Lung (tissue), 17 donors: ENCODE measurements at places on chromosomes 5 and 9.
A peak's percentile ranks its signal among the peaks of the same experiment; 100 is the strongest.

- peaks cover 13% of the 10 kb centered on the region for H3K36me3 ChIP-seq
- peak; percentile 11 for DNase-seq
- peak overlapping the region; percentile 85 for H3K4me3 ChIP-seq
- no peaks in the 10 kb centered on the region for H3K4me1 ChIP-seq
These were observed 683 bp downstream of the CLPTM1L start for GRCh38 chr5:1343931-1344901.

- H3K27me3 ChIP-seq = no peaks in the 10 kb centered on the region
- no peaks in the 10 kb centered on the region for H3K4me1 ChIP-seq
- no peak overlapping the region for H3K4me3 ChIP-seq
- no peak overlapping the region for H3K27ac ChIP-seq
- no peak for DNase-seq
- H3K36me3 ChIP-seq = no peaks in the 10 kb centered on the region
These were observed 629.0 kb upstream of the PTPRD start for GRCh38 chr9:11241779-11242178.

DNA sequence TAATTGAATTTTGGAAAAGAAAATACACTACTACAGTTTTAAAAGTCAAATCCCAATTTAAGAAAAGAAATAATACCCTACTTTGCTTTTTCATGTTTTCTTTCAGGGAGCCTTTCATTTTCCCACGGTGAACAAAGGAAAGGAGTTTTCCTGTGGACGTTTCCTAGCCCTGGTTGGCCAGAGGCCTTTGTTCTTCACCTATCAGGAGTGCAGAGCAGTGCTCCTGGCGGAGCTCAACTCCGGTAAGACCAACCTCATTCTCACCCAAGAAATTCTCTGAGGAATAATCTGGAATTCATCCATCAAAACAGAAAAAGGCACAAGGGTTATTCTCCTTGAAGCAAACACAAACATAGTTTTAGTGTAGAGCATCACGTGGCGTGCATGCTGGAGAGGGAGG lies 248.9 kb downstream of the ADGRV1 start:
- DNase-seq = no peak
- no peak overlapping the region for H3K27ac ChIP-seq
- no peaks in the 10 kb centered on the region for H3K4me1 ChIP-seq
- no peaks in the 10 kb centered on the region for H3K27me3 ChIP-seq

- no peaks in the 10 kb centered on the region for H3K36me3 ChIP-seq
- H3K27ac ChIP-seq = no peak overlapping the region
- DNase-seq = no peak
- H3K4me1 ChIP-seq = no peaks in the 10 kb centered on the region
- no peaks in the 10 kb centered on the region for H3K27me3 ChIP-seq
These were observed 200.4 kb upstream of the SLC24A2 start for GRCh38 chr9:19989213-19989612.

DNA sequence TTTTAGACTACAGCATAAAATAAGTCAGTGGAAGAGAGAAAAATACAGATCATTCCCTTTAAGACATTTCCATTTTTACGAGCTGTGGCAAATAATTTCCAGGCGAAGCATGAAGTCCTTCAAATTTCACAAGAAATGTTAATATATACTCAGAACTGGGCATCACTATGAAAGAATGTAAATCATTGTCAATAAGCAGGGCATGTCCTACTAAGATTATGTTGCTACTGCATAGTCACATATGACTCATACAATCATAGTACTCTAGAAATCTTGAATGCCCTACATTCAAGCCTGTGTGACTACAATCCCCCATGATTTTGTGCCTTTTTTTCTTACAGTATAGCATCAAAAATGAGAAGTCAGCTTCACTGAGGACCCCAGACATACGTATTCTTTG lies 485.2 kb upstream of the FTMT start:
- no peak overlapping the region for H3K4me3 ChIP-seq
- no peaks in the 10 kb centered on the region for H3K36me3 ChIP-seq
- no peaks in the 10 kb centered on the region for H3K27me3 ChIP-seq
- no peak overlapping the region for H3K27ac ChIP-seq
- H3K4me1 ChIP-seq = no peaks in the 10 kb centered on the region
- no peak for DNase-seq

GRCh38 chr5:115774684-115775083 lies 41.8 kb downstream of the CDO1 start:
- no peak overlapping the region for H3K4me3 ChIP-seq
- no peaks in the 10 kb centered on the region for H3K36me3 ChIP-seq
- no peak for DNase-seq
- H3K27ac ChIP-seq = no peak overlapping the region
- H3K27me3 ChIP-seq = no peaks in the 10 kb centered on the region
- H3K4me1 ChIP-seq = no peaks in the 10 kb centered on the region

GRCh38 chr9:91163773-91164471 lies 197.8 kb downstream of the AUH start:
- H3K36me3 ChIP-seq = no peaks in the 10 kb centered on the region
- no peaks in the 10 kb centered on the region for H3K4me1 ChIP-seq
- H3K27me3 ChIP-seq = no peaks in the 10 kb centered on the region
- peak overlapping the region; percentile 11 for H3K27ac ChIP-seq
- no peak overlapping the region for H3K4me3 ChIP-seq

GRCh38 chr5:151917904-151918303 lies 6.7 kb downstream of the GLRA1 start:
- no peak for DNase-seq
- H3K4me1 ChIP-seq = no peaks in the 10 kb centered on the region
- no peaks in the 10 kb centered on the region for H3K27me3 ChIP-seq
- H3K27ac ChIP-seq = no peak overlapping the region
- H3K36me3 ChIP-seq = no peaks in the 10 kb centered on the region
- H3K4me3 ChIP-seq = no peak overlapping the region

GRCh38 chr9:138043061-138043410 lies 165.5 kb downstream of the CACNA1B start:
- no peaks in the 10 kb centered on the region for H3K4me1 ChIP-seq
- no peak for DNase-seq
- H3K4me3 ChIP-seq = no peak overlapping the region
- no peaks in the 10 kb centered on the region for H3K27me3 ChIP-seq

GRCh38 chr9:98775831-98776441 lies 20.4 kb downstream of the ANKS6 start:
- no peaks in the 10 kb centered on the region for H3K4me1 ChIP-seq
- H3K27me3 ChIP-seq = no peaks in the 10 kb centered on the region
- peak; percentile 63 for DNase-seq
- no peak overlapping the region for H3K27ac ChIP-seq
- no peak overlapping the region for H3K4me3 ChIP-seq
- peaks cover 6% of the 10 kb centered on the region for H3K36me3 ChIP-seq

DNA sequence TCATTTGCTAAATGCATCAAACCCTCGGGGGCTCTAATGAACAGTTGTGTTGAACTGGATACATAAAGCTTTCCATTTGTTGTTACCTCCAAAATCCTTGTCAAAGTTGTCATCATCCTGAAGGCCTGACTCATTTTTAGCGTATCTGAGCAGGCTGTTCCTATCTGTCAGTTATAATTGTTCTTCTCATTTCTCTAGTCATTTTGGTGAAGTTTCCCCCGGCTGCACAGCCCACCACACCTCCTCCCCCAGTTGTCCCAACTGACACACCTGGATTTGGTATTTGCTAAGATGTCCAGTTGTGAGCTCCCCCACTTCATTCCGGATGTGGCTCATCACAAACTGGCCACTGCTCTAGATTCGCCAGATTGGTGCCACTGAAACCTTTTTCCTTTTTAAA lies 27.7 kb downstream of the ZFAND5 start:
- DNase-seq = no peak
- H3K27me3 ChIP-seq = no peaks in the 10 kb centered on the region
- H3K36me3 ChIP-seq = no peaks in the 10 kb centered on the region
- H3K4me3 ChIP-seq = no peak overlapping the region
- H3K27ac ChIP-seq = no peak overlapping the region

DNA sequence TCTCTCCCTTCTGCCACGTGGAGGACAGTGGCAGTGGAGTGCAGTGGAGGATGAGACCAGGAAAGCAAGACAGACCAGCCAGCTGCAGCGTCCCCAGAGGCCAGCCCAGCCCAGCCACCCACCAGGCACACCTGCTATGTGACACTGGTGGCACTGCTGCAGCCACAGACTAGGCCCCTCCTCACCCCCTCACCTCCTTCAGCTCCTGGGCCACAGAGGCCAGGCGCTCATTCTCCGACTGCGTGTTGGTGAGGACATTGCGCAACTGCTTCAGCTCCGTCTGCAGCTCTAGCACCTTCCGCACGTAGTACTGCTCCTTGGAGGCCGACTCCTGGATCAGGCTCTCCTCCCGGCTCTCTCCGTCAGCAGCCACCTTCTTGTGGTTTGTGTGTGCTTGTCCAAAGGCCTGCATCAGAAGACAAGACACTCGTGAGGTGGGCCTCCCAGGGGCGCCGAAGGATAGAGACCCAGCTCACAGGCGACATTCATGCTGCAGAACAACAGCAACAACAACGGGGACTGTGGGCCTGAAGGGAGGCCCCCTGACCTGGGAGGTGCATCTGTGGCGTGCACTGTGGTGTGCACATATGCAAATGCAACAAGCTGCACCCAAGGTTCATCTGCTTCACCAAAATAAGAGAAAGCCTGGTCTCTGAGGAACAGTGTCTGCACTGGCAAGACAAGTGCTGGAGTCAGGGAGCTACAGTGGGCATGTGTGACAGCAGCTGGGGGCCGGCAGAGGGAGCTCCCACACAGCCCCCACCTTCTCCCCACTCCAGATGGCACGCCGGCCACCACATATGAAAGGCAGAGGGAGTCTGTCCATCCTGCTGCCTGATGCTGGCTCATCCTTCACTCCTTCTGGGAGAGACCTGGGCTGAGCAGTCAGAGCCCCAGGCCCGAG lies 35.5 kb downstream of the BICD2 start:
- no peaks in the 10 kb centered on the region for H3K27me3 ChIP-seq
- no peak for DNase-seq
- no peak overlapping the region for H3K27ac ChIP-seq
- peaks cover 5% of the 10 kb centered on the region for H3K4me1 ChIP-seq
- H3K36me3 ChIP-seq = peaks cover 16% of the 10 kb centered on the region

DNA sequence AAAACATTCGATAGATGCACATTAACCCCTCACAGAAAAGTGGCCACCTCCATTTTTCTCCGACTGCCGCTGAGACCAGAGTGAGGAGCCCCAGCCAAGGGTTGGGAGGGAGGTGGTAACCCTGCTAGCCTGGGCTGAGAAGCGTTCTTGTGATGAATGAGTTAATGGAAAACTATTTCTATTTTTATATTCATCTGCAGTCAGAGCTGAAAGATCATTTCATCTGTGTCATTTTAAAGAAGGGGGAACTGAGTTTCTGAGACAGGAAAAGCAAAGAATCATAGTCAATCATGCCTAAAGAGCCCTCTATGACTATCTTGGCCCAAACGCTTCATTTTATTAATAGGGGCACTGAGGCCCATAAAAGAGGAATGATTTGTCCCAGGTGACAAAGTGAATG lies 229.5 kb downstream of the PAPPA start:
- no peaks in the 10 kb centered on the region for H3K27me3 ChIP-seq
- no peak overlapping the region for H3K27ac ChIP-seq
- H3K4me3 ChIP-seq = no peak overlapping the region

DNA sequence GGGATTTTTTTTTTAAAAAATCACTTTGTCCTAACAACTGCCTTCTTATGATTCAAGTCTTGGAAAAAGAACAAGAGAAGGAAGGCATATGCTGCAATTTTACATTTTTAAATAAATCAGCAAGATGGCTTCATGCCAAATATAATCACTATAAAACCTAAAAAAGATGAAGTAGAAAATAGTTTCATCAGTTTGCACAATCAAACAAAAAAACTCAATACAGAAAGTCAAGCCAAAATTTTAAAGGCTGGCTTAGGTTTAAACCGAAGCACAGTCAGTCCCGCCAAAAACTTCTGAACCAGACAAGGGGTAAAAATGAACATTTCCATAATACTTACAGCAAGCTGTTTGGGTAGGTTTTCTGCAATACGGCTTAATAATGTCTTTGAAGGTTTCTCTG lies 57.3 kb downstream of the ZFR start:
- H3K4me3 ChIP-seq = no peak overlapping the region
- H3K4me1 ChIP-seq = peaks cover 7% of the 10 kb centered on the region
- no peak overlapping the region for H3K27ac ChIP-seq

DNA sequence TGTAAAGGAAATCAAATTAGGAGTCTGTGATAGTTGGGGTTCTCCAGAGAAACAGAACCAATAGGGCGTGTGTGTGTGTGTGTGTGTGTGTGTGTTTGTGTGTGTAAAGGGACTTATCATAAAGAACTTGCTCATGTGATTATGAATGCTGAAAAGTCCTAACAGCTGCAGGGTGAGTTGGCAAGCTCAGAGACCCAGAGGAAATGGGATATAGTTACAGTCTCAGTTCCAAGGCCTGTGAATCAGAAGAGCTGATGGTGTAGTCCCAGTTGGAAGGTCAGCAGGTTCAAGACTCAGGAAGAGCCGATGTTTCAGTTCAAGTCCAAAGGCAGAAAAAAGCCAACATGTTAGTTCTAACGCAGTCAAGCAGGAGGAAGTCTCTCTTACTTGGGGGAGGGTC lies 214.2 kb downstream of the ELAVL2 start:
- no peaks in the 10 kb centered on the region for H3K4me1 ChIP-seq
- no peak overlapping the region for H3K27ac ChIP-seq
- no peaks in the 10 kb centered on the region for H3K27me3 ChIP-seq
- H3K4me3 ChIP-seq = no peak overlapping the region

DNA sequence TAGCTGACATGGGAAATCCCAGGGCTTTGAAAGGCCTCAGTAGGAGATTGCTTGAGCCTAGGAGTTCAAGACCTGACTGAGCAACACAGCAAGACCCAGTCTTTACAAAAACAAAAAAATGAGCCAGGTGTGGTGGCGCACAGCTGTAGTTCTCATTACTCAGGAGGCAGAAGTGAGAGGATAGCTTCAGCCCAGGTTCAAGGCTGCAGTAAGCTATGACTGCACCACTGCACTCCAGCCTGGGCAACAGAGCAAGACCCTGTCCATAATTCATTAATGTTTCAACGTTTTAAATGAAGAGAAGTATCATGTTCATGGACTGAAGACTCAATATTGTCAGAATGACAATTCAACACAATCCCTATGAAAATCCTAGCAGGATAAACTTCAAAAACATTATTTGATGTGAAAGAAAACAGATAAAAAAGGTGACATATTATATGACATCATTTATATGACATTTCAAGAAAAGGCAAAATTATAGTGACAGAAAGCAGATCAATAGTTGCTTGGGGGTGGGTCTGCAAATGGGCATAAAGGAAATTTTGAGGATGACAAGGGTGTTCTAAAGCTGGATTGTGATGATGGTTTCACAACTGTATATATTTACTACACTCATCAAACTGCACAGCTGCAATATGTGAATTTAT lies 3.7 kb downstream of the KIF3A start:
- DNase-seq = no peak
- H3K27me3 ChIP-seq = no peaks in the 10 kb centered on the region
- no peak overlapping the region for H3K4me3 ChIP-seq
- no peak overlapping the region for H3K27ac ChIP-seq
- H3K4me1 ChIP-seq = no peaks in the 10 kb centered on the region

DNA sequence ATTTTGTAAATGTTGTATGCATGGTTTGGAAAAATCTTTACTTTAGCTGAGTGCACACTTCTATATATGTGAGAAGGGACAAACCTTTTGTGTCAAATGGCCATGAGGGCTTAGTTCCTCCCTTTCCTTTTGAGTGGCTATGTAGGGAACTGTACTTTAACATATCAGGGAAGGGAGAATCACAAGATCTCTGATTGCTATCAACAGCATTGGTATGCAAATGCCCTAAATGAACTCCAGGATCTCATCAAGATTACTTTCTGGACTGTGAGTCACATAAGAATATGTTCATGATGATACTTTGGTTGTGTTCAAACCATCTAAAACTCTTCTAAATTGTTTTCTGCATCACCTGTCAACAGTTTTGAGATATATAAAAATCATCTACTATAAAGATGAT lies 31.2 kb upstream of the MROH2B start:
- H3K27ac ChIP-seq = no peak overlapping the region
- H3K36me3 ChIP-seq = no peaks in the 10 kb centered on the region
- DNase-seq = no peak
- H3K4me1 ChIP-seq = no peaks in the 10 kb centered on the region
- no peaks in the 10 kb centered on the region for H3K27me3 ChIP-seq
- H3K4me3 ChIP-seq = no peak overlapping the region
